Uterus (tissue), 4 donors: ENCODE measurements at places on chromosomes 2 and 18.
A peak's percentile ranks its signal among the peaks of the same experiment; 100 is the strongest.

DNA sequence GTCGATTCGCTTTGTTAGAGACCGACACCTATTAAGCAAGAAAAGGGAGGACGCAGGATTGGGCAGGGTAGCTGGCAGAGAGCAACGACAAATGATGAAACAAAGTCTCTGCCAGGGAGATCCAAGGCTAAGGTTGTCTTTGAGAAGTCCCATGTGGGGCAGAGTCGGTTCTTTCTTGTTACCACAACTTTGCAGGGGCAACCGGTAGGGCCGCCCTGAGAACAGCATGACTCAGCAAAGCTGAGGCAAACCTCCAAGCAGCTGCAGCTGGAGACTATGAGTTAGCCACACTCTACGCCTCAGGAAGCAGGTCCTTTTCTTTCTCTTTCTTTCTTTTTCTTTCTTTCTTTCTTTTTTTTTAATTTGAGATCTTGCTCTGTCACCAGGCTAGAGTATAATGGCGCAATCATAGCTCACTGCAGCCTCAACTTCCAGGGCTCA is 452.3 kb upstream of the ID2 start:
- DNase-seq = peak; percentile 66

- DNase-seq = no peak
Observed at GRCh38 chr18:75592527-75592926, 165.0 kb upstream of the SMIM21 start.

- DNase-seq = no peak
Observed at GRCh38 chr2:147663153-147663961, 181.5 kb upstream of the ACVR2A start.

- DNase-seq = no peak
Observed at GRCh38 chr18:54238173-54238936, 13.9 kb upstream of the MBD2 start.

DNA sequence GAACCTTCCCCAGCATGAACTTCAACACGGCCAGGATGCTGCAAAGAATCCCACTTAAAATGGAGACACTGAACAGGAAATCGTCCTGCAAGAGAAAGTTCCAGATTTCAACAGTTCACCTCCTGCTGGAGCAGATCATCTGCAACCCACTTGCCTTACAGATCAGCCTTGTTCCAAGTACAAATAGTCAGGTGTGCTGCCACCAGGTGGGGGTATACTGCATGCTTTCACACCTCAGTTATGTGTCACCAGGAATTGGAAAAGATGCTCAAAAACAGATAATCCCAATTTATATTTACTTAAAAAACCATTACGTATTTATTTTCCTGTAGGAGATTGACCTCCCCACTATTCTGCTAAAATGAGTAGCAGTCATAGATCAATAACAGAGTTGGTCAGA is 212.3 kb downstream of the MGAT5 start:
- DNase-seq = no peak
